Activated T-cell treated with anti-CD3 and anti-CD28 coated beads, Interleukin-2, amount 50 U/mL, for 48 hours (primary cell): ENCODE measurements at places on chromosomes 2 and 18.

- DNase-seq = no peak
Observed at GRCh38 chr2:113776949-113777348, 20.5 kb upstream of the SLC35F5 start.

- DNase-seq = no peak
Observed at GRCh38 chr2:102597788-102598187, 21.6 kb upstream of the SLC9A2 start.

- no peak for DNase-seq
Observed at GRCh38 chr2:23654756-23655155, 269.8 kb downstream of the KLHL29 start.

DNA sequence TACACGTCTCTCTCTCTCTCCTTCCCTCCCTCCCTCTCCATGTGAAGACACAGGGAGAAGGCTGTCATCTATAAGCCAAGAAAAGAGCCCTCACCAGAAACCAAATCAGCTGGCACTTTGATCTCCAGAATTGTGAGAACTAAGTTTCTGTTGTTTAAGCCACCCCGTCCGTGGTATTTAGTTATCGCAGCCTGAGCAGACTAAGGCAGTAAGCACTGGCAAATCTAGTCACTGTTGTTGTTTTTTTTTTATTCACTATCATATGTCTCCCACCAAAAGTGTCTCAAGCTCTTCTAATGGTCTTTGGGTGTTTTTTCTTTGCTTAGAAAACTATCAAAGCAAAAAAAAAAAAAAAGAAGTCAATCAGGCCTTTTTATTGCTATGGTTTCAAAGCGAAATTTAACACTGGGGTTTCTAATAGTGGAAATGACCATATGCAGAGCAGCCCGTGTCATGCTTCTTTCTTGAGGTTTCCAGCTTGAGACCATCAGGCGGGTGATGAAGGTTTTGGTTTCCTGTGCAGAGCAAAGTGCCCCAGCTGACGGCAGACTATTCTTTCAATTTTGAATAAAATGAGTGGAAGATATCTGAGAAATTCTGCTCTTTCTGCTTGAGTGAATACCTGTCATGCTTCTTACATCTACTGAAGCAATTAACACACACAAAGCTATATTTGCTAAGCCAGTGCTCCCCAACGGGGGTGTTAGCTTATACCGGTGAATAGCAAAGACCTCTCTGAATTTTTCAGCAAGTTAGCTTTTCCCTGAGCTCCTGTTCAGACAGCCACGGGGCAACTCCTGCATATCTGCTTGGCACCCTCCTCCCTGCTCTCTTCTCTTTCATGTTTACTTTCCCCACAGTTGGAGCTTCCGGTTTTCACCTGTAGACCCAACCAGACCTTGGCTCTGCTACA, 394.1 kb upstream of the ATP5MC3 start:
- DNase-seq = no peak

GRCh38 chr2:239671916-239672849, 271.4 kb upstream of the HDAC4 start:
- DNase-seq = no peak

DNA sequence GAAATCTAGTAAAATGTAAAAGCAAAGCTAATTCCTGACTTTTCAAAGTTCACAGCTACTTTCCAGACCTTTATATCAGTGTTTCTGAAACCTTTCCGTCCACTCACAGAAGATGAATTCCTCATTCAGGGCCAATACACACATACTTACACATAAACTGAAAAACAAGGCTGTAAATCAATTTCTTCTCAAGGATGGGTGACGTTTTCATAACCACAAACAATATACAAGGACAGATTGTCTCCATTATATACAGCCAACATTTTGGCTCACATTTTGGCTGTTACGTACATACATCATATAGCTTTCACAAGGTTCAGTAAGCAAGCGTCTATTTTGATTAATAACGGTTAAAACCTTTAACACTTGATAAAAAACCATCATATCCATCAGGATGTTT, 1.4 kb downstream of the RPRD1A start:
- DNase-seq = no peak

GRCh38 chr2:45390861-45391260, 220.2 kb downstream of the SRBD1 start:
- no peak for DNase-seq

- no peak for DNase-seq
Observed at GRCh38 chr2:145748927-145749326, 1229.0 kb upstream of the ZEB2 start.

- no peak for DNase-seq
Observed at GRCh38 chr18:7871560-7872456, 304.7 kb downstream of the PTPRM start.

- no peak for DNase-seq
Observed at GRCh38 chr2:54947646-54948045, 102.6 kb downstream of the RTN4 start.

- DNase-seq = no peak
Observed at GRCh38 chr18:75489493-75490190, 62.1 kb upstream of the SMIM21 start.

GRCh38 chr2:80531319-80531718, 226.8 kb upstream of the LRRTM1 start:
- no peak for DNase-seq

DNA sequence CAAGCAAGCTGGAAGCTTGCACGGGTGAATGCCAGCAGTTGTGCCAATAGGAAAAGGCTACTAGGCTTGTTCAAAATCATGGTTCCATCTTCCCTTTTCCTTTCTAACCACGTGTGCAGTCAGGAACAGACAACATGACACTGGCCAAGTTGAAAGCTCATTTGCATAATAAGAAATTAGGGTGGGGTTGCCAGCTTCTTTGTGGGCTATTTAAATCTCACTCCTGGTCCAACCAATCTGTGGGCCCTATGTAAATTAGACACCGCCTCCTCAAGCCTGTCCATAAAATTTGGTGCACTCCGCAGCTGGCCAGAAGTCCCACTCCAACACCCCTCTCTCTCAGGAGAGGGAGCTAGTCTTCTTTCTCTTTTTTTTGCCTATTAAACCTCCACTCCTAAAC, 1948.4 kb upstream of the PIK3C3 start:
- no peak for DNase-seq
